Neural crest cell (in vitro differentiated cells): ENCODE measurements at places on chromosomes 4 and X. TPM values are rescaled to one million over a fixed set of nuclear protein-coding genes. Genes with fewer than 3 reads are reported as not detected.

Gene ARAP2
- 0.93 TPM in 2 replicates for total RNA-seq

GRCh38 chrX:47936224-47936939 lies 67.4 kb downstream of the ZNF182 start:
- no peak for DNase-seq

Gene GYPB
- total RNA-seq: not detected in 2 replicates

- DNase-seq: no peak
Measured at GRCh38 chr4:141757287-141757686, 120.9 kb downstream of the IL15 start.

GRCh38 chr4:56255820-56256219 lies 131.5 kb downstream of the AASDH start:
- DNase-seq: no peak
